ENCODE measurements at places on chromosomes 13 and 19.

GRCh38 chr19:15456871-15457700 is 7.3 kb downstream of the RASAL3 start:
- no peak for DNase-seq

DNA sequence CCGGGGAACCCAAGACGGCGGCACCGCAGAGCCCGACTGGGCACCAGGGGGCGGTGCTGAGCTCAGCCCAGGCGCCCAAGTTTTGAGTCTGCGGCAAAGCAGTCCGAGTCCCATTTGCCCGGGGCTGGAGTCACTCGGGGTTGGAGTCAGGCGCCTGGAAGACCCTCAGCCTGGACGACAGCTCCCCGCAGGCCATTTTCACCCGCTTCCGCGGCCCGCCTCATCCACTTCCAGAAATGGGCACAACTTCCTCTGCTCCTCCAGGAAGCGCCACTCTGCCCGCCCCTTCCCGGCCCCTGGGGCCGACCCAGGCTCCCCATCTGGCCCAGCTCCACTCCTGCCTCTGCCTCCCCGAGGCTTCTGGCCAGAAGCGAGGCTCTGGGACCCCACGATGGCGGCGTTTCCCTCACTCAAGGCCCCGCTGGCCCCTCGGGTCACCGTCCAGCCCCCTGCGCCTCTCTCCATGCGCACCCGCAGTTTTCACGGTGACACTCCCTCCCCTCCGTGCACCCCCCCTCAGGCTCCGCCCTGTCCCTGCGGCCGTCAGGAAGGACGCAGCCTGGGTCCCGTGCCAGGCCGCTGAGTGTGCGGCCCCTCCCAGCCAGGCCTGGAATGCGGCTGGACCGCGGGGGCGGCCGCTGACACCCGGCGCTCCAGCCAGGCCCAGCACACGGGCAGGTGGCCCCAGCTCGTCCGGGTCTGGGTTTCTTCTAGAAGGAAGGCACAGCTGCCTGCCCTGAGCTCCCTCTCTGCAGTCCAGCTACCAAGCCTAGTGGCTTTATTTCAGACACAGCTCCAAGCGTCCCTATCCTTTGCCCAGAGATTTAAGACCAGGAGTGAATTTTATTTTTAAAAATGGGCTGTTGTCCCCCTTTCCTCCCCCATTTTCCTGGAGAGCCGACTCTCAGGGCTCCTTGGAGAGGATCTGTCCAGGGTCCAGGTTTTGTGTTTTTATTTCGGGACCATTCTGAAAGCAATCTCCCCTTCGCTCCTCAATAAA is 4.7 kb downstream of the SERTAD1 start:
- DNase-seq, result peak; percentile 63

DNA sequence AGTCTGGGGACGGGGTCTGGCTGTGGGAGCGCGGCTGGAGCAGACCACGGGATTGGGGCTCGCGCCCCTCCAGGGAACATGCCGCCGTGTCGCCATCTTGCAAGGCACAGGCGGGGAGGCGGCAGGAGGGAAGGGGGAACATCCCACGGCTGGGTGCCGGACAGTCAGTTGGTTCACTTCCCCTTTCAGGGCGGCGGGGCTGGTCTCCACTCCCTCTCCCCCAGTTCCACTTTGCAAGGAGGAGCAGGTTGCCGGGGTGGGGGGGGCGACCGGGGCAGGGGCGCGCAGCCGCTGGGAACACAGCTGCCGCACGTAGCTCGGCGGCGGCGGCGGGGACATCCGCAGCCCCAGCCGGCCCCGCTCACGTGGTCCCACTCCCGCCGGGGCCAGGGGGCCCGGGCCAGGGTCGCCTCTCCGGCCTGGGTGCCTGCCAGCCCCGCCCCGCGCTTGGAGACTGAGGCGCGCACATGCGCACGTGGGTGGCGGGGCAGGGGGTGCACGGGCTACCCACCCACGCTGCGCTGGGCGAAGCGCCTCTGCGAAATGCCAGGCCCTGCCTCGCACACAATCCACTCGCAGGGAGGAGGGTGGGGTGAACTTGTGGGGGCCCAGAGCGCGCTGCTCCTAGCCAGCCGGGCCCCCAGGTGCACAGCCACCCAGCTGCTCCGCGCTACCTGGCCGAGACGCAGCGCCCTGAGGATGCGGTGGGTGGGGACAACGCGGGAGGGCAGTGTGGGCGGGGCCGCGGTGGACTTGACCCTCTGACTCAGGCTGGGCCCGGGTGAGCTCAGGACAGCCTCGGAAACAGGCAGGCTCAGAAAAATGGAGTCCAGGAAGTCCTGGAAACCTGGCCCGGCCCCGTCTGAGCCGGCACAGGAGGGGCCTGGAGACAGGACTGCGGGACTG is 6.4 kb downstream of the KLF16 start:
- peak; percentile 50 for DNase-seq

DNA sequence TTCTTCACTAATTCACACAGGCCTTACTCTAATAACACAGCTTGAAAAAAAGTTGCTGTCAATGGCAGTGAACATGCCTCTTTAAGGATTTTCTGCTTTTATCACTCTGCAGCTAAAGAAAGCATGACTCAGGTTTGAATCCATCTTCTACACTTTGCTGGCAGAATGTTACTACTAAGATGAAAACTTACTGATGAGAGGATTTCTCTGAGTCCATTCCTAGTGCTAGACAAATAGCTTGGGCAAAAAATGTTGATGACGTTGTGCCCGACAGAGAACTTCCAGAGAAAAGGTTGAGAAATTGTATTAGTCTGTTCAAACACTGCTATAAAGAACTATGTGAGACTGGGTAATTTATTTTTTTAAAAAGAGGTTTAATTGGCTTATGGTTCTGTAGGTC is 572.0 kb downstream of the IRS2 start:
- DNase-seq, result no peak

- DNase-seq, result no peak
Observed at GRCh38 chr13:110425444-110425780, 118.3 kb downstream of the COL4A2 start.

- DNase-seq, result no peak
Observed at GRCh38 chr19:29841559-29842367, 30.0 kb downstream of the CCNE1 start.

GRCh38 chr19:52896431-52897137 is 851 bp downstream of the ZNF320 start:
- DNase-seq, result no peak

GRCh38 chr13:107753748-107754147 is 461.6 kb downstream of the LIG4 start:
- no peak for DNase-seq

GRCh38 chr19:1361601-1362386 is 21.9 kb upstream of the NDUFS7 start:
- DNase-seq, result no peak

DNA sequence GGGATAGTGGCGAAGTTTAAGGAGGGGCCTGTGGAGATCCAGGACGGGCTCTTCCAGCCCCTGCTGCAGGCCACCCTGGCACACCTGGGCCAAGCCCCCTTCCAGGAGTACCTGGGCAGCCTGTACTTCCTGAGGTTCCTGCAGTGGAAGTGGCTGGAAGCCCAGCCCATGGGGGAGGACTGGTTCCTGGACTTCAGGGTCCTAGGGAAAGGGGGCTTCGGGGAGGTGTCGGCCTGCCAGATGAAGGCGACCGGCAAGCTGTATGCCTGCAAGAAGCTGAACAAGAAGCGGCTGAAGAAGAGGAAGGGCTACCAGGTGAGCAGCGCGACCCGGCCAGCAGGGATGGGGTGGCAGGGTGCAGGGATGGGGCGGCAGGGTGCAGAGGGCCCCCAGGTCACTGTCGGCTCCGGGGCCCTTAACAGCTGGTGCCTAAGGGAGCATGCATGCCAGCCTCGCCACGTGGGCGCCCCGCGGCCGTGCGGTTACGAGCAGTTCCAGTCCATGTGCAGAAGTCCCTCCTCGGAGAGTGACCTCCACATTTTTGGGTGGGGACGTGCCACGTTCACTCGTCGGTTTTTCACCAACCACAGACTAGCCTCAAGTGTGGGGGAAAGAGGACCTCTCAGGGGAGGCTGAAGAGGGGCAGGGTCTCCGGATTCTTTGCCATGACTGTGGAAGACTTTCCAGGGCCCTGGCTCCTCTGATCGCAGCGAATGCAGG is 912 bp downstream of the GRK1 start:
- DNase-seq, result no peak

DNA sequence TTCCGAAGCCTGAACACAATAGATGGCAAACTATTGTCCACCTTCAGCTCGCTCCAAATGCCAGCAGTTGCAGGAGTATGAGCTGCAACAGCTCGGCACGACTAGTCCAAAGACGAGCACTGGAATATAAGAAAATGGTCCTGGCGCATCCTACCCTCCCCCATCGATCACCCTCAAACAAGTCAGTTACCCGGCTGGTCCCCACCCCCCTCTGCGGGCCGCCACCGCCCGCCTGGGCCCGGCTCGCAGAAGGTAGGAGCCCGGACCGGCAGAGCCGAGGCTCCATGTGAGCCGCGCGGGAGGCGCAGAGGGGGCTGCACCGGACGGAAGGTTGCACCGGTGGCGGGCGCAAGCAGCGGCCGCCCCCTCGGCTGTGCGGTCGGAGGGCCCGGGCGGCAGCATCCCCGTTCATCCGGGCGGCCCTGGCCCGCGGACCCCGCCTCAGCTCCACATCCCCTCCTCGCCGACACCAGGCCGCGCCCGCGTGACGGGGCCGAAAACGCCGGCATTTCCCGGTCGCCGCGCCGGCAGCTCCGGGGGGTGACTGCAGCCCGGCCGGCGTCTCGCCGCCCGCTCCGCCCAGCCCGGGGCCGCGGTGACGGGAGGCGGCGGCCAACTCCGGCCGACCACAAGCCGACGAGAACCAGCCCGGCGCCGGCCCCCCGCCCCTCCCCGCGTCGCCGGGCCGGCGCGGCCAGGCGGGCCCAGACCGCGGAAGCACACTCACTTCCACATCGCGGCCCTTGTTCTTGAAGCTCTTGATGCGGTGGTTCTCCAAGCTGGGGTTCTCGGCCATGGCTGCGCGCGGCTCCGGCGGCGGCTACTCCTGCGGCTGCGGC is 552 bp downstream of the KPNA3 start:
- peak; percentile 31 for DNase-seq

- DNase-seq, result no peak
Observed at GRCh38 chr19:10831987-10832938, 3.7 kb downstream of the TMED1 start.

DNA sequence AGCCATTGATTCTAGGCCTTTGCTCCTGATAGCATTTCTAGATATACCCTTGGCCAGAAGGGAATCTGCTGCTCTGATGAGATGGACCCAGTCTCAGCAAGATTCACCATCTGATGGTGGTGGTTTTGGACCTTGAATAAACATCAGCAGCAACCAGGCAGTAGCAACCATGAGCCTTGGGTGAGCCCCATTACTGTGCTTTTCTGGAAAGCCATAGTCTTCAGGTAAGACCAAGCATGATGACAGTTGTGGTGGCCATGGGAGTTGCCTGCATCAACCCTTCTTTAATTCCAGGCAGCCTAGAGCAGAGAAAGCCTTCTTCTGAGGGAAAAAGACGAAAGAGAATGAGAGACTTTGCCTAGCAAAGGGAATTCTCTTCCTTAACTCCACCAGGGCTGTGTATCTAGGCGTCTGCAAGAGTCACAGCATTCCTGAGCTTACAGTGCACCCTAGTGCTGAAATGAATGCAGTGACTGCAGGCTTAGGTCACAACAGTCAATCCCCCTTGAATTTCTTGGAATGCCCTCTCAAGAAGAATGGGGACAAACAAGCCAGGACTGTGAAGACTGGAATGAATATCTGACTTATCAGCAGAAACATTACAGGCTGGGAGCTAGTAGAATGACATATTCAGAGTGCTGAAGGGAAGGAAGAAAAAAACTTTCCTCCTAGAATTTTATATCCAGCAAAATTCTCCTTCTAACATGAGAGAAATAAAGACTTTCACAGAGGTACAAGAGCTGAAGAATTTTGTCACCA is 942.4 kb upstream of the PCDH20 start:
- no peak for DNase-seq

DNA sequence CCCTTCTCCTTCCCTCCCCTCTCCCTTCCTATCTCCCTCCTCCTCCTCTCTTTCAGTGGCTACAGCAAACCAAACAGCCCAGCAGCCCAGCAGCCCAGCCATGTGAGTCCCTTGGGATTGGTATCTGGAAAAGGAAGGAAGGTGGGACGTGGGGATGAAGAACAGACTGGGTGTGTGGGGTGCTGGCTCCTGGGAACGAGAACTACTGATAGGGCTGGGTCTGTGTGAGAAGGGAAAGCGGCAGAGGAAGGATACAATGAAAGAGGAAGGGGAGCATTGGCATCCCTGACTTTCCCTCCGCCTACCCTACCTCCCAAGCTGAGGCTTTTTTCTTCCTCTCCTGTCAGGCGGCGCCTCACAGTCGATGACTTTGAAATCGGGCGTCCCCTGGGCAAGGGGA is 863 bp downstream of the AURKC start:
- DNase-seq, result no peak

GRCh38 chr19:5292822-5293611 is 47.6 kb downstream of the PTPRS start:
- DNase-seq, result peak; percentile 43

DNA sequence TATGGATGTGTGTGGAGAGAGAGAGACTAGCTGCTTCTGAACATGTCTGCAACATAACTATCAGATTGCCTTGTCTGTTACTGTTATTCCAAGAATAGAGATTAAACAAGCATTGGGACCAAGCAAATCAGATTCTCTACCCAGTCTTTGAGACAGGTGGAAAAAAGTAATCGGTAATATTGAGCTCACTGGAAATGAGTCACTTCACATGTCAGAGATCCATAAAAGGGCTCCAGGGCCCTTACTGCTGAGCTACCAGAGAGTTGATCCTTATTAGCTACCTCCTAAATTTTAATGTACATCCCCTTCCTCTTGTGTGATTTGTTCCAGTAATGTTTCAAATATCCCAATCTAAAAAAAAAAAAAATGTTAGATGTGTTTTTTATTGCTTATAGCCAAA is 2118.0 kb downstream of the PCDH9 start:
- no peak for DNase-seq

GRCh38 chr13:66675620-66676019 is 554.5 kb downstream of the PCDH9 start:
- DNase-seq, result no peak

- peak; percentile 45 for DNase-seq
Observed at GRCh38 chr19:5154129-5154798, 185.4 kb downstream of the KDM4B start.

All from stimulated activated CD8-positive, alpha-beta memory T cell treated with anti-CD3 and anti-CD28 coated beads, Interleukin-2, amount 100 ng/mL, for 48 hours (primary cell).